Pancreas (tissue), 10 donors: ENCODE measurements at places on chromosomes 13 and 19.

GRCh38 chr13:98207416-98207815, 30.3 kb upstream of the RNF113B start:
- DNase-seq, result no peak

- DNase-seq, result no peak
Observed at GRCh38 chr13:99433543-99434075, 67.7 kb upstream of the TM9SF2 start.

- DNase-seq, result no peak
Observed at GRCh38 chr19:38830039-38830733, 1.4 kb downstream of the ECH1 start.

DNA sequence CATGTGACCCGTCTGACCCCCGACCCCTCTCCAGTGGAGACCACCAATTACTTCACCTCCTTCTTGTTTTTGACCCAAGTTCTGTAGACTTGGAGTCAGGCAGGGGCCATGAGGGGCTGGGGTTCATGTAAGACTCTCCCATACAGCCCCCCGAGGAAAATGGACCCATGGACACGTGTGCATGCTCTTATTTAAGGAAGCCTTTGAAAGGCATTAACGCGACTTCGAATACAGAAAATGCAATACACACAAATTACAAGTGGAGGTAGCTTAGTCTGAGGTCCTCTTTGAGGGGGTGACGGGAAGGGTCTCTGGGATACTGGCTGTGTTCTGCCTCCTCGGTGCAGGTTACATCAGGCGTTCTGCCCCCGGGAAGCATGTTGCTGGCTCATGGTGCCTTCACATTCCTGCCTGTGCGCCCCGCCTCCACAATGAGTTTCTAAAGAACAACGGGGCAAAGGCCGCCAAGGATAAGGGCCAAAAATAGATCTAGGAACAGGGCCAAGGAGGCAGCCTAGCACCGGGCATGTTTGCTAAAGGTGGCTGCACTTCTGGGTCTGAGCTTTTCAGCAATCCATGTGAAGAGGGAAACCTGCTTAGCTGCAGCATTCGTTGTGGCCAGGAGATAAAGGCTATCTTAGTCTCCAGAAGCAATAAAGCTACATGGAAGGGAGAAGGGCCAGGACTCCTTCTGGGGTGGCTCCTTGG, 54.5 kb downstream of the RAB20 start:
- DNase-seq, result peak; percentile 95

DNA sequence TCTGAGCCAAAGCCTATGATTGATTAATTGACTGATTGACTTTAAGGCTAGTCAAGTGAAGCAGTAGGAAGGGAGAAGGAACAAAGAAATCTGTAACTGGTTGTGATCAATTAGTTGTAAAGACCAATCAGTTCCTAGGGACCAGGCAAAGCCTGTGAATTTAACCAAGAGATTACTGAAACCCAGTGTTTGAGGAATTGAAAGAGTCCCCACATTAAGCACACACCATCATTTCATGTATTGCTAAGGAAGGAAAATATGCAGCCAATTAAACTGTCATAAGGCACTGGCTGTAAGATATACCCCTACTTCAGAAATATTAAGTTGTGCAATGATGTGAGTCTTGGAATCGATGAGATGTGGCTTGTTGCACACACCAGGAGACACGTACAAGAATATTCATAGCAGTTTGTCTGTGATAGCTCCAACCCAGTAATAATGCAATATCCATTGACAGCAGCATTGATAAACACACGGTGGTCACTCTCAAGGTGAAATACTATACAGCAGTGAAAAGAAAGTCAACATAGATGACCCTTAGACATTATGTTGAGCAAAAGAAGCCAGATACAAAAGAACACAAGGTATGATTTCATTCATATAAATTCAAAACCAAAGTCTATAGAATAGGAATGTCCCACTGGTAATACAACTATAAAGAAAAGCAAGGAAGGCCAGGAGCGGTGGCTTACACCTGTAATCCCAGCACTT, 9.0 kb downstream of the C19orf47 start:
- DNase-seq, result no peak

DNA sequence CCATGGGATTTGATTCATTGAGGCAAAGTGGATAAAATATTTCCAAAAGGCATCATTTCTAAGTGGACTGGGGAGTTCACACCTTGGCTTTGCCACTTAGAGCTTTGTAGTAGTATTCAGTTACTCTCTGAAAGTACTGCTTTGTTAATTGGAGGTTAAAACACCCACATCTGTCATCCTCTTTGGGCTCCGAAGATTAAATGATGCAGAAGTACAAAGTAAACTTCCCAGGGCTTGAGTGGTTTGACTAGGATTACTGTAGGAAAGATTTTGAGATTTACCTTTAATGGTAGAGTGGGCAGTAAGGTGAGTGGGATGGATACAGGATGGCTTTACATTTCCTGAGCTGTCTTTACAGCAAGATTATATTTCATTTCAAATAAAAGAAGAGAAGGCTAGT, 42.4 kb downstream of the WASF3 start:
- no peak for DNase-seq

DNA sequence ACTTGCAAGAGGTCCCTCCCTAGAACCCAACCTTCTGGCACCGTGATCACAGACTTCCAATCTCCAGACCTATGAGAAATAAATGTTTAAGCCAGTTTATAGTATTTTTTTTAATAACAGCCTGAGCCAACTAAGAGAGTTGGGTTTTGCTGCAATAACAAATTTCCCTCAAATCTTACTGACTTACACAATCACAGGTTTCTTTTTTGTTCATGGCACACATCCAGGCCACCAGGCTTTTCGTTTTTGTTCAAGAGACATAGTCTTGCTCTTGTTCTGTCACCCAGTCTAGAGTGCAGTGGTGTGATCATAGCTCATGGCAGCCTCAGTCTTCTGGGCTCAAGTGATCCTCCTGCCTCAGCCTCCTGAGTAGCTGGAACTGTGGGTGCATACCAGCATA, 2.0 kb upstream of the SELENOV start:
- no peak for DNase-seq

GRCh38 chr19:50921426-50922316, 10.5 kb upstream of the KLK4 start:
- no peak for DNase-seq

- DNase-seq, result no peak
Observed at GRCh38 chr13:46839399-46839798, 42.4 kb upstream of the ESD start.

- DNase-seq, result peak; percentile 2
Observed at GRCh38 chr13:24267274-24267673, 42.1 kb upstream of the C1QTNF9 start.

GRCh38 chr13:112741835-112742570, 52.2 kb downstream of the ATP11A start:
- DNase-seq, result no peak

DNA sequence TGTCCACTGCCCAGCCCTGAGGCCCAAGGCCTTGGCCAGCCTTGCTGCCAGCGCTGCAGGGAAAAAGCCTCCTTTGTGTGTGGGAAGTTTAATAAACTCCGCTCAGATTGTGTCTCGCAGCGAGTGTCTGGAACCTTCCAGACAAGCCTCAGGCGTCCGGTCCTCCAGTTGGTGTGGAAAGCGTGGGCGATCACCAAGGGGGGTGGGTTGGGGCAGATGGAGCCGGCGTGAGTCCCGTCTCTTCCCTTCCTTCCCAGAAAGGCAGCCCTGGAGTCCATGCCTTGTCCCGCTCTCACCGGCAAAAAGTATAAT, 4.6 kb downstream of the STK11 start:
- DNase-seq, result peak; percentile 47

GRCh38 chr13:102317593-102317992, 84.3 kb downstream of the FGF14 start:
- DNase-seq, result peak; percentile 24

DNA sequence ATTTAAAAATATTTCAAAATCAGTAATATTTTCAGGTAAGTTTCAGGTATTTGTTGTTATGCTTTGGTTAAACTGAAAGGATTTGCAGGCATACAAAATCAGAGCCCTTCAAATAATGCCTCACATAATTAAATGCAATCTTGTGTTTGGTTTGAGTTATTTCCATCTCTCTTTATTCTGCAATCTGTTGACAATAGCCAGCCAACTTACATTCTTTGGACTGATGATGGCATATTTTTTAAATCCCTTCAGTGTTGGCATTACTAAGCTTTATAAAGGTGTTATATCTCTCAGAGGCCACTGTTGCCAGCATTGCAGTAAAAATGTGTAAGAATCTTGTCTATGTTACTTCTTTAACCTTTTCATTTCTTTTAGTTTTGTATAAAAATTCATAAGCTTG, 257.2 kb upstream of the RFC3 start:
- no peak for DNase-seq

- DNase-seq, result peak; percentile 76
Observed at GRCh38 chr19:10430505-10431253, 10.3 kb downstream of the PDE4A start.

DNA sequence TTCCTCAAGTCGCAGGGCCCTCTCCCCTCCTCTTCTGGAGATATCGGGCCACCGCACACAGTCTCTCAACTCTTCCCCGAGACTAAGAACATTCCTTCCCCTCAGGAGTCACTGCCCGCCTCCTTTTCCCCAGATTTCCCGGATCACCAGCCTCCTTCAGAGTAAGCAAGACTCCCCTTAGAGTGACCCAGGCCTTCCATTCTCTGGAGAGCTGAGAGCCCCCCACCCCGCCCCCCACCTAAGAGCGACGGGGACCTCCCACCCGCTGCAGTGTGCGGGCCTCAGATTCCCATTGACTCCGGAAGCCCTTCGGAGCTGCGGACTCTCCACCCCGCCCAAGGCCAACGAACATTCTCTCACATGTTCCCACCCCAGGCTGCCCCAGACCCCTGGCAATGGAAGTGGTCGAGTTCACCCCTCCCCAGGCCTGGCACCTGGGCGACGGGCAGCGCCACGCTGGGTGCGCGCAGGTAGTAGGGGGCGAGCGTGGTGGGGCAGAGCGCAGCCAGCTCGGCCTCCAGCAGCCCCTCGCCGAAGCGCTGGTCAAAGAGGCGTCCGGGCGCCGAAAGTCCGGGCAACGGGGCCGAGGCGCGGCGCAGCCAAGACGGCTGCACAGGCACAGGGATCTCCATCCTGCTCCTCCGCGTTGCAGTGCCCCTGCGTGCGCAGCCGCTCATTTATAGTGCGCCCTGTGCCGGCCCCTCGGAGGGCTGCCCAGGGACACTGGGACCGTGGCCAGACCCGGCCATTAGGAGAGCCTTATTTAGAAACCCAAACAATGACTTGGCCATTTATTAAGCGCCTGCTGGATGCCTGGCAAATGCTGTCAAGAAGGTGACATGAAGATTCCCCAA, at the start of gene HSPB6:
TSS of gene HSPB6 (minus strand) at position 653 of the 854 bp plus-strand sequence. CDS start at position 632, 21 bp downstream.
- DNase-seq, result peak; percentile 53

DNA sequence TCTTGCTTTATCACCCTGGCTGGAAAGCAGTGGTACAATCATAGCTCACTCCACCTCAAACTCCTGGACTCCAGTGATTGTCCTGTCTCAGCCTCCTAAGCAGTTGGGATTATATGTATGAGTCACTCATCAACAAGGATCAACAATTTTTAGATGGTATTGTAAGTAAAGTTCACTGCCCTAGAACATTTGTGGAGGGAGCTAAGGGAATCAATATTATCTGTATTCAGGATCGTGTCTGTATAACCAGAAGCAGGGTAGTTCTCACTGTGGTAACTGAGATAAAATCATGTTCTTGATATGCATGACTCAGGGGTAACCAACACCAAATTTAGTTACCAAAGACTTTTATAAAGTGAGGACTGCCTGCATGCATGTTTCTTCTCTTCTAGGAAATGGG, 27.0 kb downstream of the ZMYM5 start:
- DNase-seq, result no peak

DNA sequence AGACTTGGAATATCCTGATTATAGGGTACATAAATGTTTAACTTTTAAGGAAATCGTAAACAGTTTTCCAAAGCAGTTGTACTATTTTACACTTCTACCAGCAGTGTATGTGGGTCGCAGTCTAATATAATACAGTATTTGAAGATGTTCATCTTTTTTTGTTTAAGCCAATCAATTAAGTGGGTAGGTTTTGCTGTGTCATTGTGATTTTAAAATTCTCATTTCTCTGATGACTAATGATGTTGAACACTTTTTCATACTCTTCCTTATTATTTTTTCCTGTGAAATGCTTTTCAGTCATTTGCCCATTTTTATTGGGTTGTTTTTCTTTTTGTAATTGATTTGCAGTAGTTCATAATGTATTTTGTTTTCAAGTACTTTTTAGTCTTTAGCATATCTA, 2689.7 kb downstream of the PCDH9 start:
- DNase-seq, result no peak

DNA sequence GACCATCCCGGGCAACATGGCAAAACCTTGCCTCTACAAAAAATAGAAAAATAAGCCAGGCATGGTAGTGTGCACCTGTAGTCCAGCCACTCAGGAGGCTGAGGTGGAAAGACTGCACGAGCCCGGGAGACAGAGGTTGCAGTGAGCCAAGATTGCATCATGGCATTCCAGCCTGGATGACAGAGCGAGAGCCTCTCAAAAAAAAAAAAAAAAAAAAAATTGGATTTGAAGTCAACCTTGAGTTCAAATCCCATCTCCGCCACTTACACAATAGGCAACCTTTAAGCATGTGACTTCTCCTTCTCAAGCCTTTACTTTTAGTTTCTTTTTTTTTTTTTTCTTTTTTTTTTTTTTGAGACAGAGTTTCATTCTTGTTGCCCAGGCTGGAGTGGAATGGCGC, 12.0 kb downstream of the KASH5 start:
- DNase-seq, result no peak

- peak; percentile 25 for DNase-seq
Observed at GRCh38 chr19:41219924-41220567, 1.0 kb downstream of the AXL start.

GRCh38 chr19:6271721-6272410, 7.9 kb downstream of the MLLT1 start:
- DNase-seq, result peak; percentile 79

- no peak for DNase-seq
Observed at GRCh38 chr13:51258612-51259548, 36.7 kb downstream of the FAM124A start.

- DNase-seq, result no peak
Observed at GRCh38 chr13:43558939-43559338, 227.8 kb downstream of the ENOX1 start.
